T-helper 2 cell (primary cell): ENCODE measurements at places on chromosomes 11 and 22.

- DNase-seq = no peak
Measured at GRCh38 chr11:83760932-83761331, 474.8 kb upstream of the CCDC90B start.

GRCh38 chr11:133654630-133655212, 122.4 kb upstream of the OPCML start:
- DNase-seq = no peak

- no peak for DNase-seq
Measured at GRCh38 chr11:93952082-93952780, 68.9 kb upstream of the HEPHL1 start.

GRCh38 chr11:66478729-66479393, 1.4 kb upstream of the DPP3 start:
- no peak for DNase-seq

- DNase-seq = no peak
Measured at GRCh38 chr11:69934861-69935494, 115.8 kb upstream of the FGF3 start.

DNA sequence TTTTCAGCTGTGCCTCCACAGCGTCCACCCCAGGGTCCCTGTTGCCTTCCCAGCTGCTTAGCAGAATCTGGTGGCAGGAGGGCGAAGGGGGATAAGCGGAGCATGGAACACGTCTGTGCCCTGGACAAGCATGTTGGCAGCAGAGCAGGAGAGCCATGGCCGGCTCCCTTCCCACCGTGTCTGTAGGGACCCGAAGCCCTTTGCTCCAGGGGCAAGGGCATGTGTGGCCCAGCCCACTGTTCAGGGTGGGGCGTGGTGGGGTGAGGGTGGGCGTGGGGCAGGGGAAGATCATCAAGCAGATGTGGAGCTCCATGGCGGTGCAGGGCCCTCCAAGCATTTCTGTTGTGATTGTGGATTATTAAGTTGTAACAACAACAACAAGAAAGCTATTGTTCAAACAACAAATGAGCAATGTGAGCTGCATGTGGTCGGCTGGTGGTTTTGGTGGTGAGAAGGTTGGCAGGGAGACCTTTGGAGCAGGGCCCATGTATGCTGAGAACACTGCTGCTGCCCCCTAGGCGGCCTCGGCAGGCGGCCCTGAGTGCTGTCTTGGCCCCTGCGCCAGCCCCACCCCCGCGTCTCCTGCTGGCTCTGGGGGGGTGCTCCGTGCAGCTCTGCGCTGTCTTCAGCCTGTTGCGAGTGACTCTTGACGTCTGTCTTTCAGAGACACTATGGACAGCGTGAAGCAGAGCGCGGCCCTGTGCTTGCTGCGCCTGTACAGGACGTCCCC, 50.9 kb downstream of the AP2A2 start:
- peak; percentile 51 for DNase-seq

DNA sequence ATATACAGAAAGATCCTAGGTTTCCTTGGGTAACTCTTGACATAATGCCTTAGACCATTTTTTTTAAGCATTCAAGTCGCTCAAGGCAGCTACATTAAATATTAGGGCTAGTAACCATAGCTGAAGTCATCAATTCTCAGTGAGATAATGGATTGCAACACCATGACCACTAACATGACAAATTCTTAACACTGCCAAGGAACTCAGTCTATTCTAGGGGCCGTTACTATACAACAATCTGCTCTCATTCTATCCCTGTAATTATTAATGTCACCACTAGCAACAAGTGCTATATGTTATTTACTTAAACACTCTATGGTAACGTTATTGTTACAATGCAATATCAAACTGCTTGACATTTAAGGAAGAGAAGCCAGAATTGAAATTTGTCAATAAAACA, 3.2 kb upstream of the STK33 start:
- no peak for DNase-seq

- no peak for DNase-seq
Measured at GRCh38 chr11:34175284-34176019, 70.0 kb downstream of the NAT10 start.

GRCh38 chr22:43118024-43118849, 7.7 kb downstream of the BIK start:
- DNase-seq = no peak

DNA sequence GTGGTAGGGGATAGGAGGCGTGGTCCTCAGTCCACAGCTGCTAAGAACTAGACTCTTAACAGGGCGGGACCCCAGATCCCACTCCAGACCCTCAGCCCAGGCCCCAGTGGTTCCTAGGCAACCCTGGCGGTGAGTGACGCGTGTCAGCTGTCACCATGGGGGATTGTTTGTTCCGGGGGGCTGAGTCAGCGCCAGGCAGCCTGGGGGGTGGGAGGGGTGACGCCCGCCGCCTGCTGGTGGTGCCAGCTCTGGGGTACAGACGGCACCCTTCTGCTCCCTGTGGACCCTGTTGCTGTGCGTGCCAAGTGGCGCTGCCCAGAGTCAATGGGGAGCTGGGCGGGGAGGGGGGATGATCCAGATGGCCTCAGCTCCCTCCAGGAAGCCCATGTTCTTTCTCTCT, 2.5 kb downstream of the CNIH2 start:
- DNase-seq = no peak
